M059J (cell line): ENCODE measurements at places on chromosomes 1 and 21.

- DNase-seq, result peak; percentile 99
Observed at GRCh38 chr1:154183046-154183915, 8.6 kb downstream of the TPM3 start.

DNA sequence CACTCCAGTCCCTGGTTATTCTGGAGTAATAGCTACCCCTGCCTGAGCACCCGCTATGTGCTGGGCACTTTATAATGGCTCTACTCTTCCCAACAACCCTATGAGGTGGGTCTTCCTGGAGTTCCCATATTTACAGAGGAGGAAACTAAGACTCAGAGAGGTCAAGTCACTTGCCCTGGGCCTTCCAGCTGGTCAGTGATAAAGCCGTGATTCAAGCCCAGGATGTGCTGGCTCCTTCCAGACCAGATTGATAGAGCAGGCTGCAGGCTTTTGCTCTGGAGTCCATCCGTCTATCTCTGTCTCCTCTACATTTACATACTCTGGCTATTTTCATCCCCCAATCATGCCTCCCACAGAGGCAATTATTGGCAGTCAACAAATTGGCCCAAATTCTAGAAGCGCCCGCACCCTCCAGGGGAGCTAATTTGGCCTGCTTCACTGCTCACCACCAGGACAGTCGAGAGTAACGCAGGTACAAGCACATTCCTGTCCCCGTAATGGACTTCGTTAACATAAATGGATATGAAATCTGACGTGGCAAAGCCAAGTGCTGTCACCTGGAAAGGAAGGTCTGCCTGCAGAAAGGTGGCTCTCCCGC, 39.8 kb upstream of the SELENON start:
- no peak for DNase-seq

DNA sequence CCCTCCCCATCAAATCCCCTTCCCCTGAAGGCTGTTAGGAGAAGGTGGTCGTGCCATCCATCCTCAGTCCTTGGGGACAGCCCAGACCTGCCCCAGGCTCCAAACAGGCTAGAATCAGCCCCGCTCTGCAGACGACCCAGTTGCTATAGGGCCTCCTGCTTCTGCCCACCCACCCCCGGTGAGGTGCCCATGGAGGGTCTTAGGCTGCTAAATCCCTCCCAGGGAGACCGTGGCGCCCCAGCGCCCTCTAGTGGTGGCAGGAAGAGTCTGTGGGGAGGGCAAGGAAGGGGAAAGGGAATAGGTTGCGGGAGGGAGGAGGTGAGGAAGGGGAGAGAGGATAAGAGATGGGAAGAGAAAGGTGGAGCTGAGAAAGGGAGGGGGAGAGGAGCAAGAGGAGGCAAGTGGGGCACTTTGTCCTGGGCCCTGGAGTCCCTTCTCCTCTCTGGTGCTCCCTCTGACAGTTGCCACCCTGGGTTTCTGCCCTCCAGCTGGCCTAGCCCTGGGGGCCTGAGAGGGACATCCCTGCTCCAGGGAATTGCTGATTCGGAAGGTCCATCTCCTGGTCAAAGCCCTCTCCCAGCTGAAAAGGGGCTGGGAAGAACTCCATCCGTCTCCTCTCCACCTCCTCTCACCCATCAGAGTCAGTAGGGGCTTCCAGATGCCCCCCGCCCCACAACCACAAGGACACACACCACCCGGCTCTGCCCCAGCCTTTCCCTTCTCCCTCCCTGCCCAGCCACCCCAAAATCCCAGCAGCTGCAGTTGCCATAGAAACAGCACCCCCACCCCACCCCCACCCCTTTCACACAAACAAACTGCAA, 55.4 kb downstream of the CAMK2N1 start:
- peak; percentile 26 for DNase-seq

DNA sequence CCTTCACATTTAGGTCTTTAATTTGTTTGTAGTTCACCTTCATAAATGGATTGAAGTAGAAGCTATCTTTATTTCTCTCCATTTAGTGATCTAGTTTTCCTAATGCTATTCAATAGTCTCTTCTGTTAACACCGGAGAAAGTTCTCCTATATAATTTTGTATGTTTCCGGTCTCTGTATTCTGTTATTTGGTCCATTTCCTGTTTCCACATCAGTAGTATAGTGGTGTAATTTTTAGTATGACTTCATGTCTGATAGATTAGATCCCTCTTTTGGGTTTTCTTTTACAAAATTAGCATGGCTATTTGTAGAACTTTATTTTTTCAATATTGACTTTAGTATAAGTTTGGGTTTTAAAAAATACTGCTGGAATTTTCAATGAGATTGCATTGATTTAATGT, 41.6 kb upstream of the PKP1 start:
- no peak for DNase-seq

- DNase-seq, result no peak
Observed at GRCh38 chr1:30905916-30906620, 2.5 kb downstream of the SDC3 start.

- no peak for DNase-seq
Observed at GRCh38 chr1:227120826-227121225, 180.7 kb downstream of the COQ8A start.

DNA sequence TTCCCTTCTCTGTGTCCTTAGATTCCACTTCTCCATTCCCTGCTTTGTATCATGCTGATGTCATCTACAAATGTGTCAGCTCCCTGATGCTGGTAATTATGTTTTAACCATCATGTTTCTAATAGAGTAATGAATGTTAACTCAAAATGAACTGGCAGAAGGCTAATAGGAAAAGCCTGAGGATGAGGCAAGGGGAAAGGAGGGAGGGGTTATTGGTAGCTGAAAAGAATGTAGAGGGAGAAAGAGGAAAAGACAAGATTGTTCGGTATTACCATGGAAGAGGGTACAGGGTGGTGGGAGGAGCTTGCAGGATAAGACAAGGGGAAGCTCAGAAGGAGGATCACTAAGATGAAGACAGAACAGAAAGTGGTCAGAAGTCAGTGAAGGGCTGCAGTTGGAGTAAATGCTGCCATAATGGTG, 150.9 kb downstream of the ZC3H11B start:
- DNase-seq, result no peak

DNA sequence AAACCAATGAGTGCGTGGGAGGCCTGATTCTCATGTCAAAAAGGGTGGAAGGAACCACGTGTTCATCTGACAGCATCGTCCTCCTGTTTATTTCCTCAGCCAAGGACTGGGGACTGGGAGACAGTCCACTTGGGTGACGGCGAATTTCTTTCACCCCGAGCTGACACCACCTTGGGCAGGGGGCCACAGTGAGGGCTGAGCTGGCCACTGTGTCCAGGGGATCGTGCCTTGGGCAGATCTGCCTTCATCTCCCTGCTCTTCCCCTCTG, 122.1 kb downstream of the SIM2 start:
- DNase-seq, result no peak

GRCh38 chr1:21813542-21813941, 1.5 kb downstream of the LDLRAD2 start:
- DNase-seq, result no peak

GRCh38 chr1:36420836-36421317, 23.2 kb upstream of the LSM10 start:
- DNase-seq, result peak; percentile 82
